ENCODE measurements at places on chromosomes 2 and 18. TPM values are rescaled to one million over a fixed set of nuclear protein-coding genes. Genes with fewer than 3 reads are reported as not detected.
A peak's percentile ranks its signal among the peaks of the same experiment; 100 is the strongest.

DNA sequence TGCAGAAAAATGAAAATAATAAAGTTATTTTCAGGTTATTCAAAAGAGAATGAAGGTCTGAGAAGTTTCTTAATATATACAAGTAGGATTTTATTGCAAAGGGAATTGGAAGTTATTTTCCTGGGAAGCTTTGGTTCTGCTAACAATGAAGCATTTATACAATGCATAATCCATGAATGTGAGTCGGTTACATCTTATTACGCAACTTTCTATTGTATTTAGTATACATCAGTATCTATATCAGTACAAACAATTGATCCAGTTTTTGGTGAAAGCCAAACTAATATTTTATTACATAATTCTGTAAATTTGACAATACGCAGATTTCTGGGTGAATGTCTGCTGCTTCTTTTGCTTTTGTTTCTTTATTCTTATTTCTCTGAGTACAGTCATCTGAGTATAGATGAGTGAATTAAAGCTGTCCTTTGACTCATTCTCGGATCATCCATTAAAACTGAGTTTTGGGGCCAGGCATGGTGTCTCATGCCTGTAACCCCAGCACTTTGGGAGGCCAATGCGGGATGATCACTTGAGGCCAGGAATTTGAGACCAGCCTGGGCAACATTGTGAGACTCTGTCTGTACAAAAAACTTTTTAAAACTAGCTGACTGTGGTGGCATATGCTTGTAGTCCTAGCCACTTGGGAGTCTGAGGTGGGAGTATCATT lies 108.5 kb downstream of the SOCS6 start:
- no peak for DNase-seq

GRCh38 chr2:232890896-232891601 lies 21.0 kb downstream of the SNORC start:
- peak; percentile 75 for DNase-seq

GRCh38 chr2:187612857-187613256 lies 58.6 kb upstream of the TFPI start:
- DNase-seq, result no peak

DNA sequence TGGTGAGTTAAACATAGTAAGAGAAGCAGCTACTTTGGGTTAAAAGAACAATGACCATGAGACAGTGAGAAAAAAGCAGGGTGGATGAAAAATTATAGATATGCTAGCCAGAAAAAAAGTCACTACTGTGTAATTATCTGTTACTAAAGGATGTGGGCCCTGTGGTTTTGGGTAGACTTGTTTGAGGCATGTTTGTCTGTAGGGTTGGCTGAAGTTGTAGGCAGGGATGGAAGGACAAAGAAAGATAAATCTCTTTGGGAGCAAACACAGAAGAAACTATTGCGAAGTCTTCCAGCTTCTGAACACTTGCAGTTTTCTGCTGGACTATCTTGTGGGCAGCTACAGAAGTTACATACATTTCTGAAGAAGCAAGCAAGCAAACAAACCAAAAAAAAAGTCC lies 28.2 kb downstream of the RND3 start:
- no peak for DNase-seq

GRCh38 chr2:164737612-164738081 lies 104.0 kb downstream of the COBLL1 start:
- DNase-seq, result peak; percentile 55

GRCh38 chr18:13539050-13539449 lies 187.3 kb downstream of the FAM210A start:
- DNase-seq, result no peak

GRCh38 chr2:190791347-190791975 lies 89.2 kb upstream of the GLS start:
- peak; percentile 15 for DNase-seq

- DNase-seq, result no peak
Measured at GRCh38 chr18:8984131-8984721, 118.3 kb upstream of the NDUFV2 start.

- no peak for DNase-seq
Measured at GRCh38 chr2:127873707-127874303, 12.0 kb downstream of the AMMECR1L start.

GRCh38 chr2:111678651-111679050 lies 205.3 kb downstream of the ANAPC1 start:
- DNase-seq, result no peak

DNA sequence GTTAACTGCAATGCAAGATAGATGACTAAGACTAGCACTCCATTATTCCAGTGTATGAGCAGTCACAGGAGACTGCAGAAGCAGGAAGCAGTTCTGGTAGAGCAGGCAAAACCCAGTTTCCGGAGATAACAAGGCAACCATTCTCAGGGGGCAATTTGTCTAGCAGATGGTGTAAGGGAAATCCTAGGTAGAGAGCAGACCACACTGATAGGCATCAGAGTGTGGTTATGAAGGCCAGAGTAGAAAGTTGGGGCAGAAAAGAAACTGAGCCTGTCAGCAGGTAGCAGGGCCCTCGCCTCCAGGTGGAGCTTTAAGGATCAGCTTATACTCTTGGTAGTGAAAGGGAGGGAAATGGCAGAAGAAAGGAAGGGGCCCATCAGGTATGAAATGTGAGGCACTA lies 164.4 kb downstream of the PDE11A start:
- no peak for DNase-seq

- DNase-seq, result peak; percentile 86
Measured at GRCh38 chr2:28338046-28338817, 54.4 kb upstream of the FOSL2 start.

DNA sequence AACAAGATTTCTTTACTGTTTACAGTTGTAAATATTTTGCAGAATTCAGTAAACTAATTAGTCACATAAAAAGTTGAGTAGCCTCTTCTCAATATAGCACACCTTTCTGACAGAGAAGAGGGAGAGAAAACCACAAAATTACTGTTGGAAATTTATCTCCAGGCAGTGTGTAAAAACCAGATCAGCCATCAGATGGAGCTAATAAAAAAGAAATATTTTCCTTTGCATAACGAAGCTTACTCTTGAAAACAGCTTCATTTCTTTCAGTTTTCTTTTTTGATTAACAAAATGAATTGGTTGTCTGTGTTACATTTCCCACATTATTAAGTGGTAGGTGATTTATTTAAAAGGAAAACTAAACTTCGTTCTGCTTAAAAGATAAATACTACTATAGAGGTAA lies 259.3 kb upstream of the KCNJ3 start:
- no peak for DNase-seq

- DNase-seq, result no peak
Measured at GRCh38 chr2:240506406-240507059, 51.3 kb downstream of the ANKMY1 start.

DNA sequence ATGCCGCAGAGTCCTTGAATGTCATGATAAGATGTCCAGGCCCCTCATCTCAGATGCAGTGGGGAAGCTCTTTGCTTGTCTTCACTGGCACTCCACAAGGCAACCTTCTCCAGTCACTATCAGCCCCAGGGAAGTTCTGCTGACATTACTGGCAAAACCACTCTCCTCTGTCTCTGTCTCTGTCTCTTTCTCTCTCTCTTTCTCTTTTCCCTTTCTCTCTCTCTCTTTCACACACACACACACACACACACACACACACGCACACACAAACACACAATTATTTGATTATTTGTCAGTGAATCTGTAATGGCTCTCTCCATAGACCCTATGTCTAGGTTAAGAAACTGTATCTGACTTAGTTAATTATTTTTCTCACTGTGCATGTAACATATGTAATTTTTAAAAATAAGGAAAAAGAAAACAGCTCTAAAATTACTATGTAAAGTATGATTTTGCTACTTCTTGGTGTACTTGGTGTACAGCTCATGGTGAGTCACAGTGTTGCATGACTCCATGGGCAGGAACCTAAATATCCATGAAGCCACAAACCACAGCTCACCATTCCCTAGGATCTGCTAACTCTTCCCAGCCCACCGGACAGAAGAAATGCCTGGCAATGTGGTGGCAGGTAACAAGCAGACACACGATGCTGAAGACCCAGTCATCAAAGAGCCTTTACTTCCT lies 594.9 kb upstream of the ID2 start:
- no peak for DNase-seq

GRCh38 chr2:100767224-100767653 lies 52.7 kb upstream of the NPAS2 start:
- DNase-seq, result no peak

- no peak for DNase-seq
Measured at GRCh38 chr2:49154140-49154539, at the start of gene FSHR. TSS of gene FSHR (minus strand) at chr2:49154515. CDS start at chr2:49154417, 98 bp downstream.

GRCh38 chr2:188291617-188292347 lies at the start of gene GULP1:
TSS of gene GULP1 (plus strand) at chr2:188291874. CDS start at chr2:188477703, 185,829 bp downstream.
- DNase-seq, result peak; percentile 89

DNA sequence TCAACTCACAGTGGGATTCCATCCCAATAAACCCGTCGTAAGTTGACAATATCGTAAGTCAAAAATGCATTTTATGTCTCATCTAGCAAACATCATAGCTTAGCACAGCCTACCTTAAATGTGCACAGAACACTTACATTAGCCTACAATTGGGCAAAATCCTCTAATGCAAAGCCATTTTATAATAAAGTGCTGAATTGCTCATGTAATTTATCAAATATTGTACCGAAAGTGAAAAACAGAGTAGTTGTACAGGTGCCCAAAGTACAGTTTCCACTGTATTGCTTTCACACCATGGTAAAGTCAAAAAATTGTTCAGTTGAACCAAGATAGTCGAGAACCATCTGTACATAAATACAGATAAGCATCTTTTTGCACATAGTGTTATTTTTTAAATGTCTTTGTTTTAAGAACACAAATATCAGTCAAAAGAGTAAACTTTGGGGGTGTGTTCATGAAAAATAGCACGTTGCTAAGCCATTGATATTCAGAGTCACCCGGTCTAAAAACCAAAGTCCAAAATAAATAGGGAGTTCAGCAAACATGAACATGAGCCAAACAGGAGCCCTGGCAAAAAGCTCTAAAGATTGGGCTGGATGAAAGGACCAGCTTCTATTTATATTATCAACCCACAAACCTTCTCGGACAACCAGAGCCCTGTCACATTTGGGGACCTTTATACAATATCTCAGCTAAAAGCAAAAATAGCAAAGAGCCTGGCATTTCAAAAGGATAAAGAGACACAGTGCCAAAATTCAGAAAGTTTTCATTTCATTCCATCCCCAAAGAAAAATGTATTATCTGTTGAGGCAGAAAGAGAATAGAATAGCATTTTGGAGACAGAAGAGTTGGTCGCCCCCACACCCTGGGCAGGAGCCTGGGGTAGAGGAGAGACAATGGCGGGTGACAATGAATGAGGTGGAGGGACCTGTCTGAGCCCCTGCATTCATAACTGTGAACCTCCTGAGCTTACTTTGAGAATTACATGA lies 105.9 kb upstream of the SH3BP4 start:
- no peak for DNase-seq

- DNase-seq, result no peak
Measured at GRCh38 chr2:159226608-159227385, 59.7 kb downstream of the WDSUB1 start.

DNA sequence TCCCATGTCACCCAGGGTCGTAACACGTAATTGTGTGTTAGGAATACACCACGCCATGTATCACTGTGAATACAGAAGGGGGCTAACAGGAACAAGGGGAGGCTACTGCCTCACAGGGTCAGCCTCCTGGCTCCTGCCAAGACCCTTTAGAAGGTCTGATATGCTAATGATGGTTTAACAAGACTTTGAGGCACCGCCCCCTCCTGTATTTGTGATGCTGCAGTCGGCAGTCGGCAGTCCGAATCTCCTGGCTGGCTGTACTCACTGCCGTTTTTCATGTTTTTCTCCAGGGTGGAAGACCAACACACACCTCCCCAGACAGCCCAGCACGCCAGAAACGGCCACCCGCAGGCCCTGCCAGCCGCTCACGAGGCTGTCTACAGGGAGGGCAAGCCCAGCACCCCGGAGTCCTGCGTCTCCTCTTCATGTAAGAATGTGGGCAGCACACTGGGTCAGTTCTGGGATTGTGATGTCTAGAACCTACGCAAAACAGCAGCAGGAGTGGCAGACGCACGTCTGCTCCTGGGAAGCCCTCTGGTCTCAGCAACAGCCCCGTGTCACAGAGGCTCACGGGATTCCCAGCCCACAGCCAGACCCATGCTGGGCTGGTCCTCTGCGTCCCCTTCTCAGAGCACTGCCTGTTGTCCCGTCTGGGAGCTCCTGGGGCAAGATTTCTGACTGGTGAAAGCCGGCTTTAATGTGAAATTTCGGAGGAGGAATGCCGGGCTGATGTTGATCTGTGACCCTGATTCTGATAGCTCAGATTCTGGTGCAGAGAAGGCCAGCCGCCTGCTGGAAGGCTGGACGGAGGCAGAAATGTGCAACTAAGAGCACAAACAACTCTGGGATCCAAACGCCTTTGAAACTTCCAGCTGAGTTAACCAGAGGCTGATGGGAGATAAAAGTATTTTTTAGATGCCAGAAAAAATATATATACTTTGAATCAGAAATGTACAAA lies 39.7 kb upstream of the B3GNT7 start:
- no peak for DNase-seq

DNA sequence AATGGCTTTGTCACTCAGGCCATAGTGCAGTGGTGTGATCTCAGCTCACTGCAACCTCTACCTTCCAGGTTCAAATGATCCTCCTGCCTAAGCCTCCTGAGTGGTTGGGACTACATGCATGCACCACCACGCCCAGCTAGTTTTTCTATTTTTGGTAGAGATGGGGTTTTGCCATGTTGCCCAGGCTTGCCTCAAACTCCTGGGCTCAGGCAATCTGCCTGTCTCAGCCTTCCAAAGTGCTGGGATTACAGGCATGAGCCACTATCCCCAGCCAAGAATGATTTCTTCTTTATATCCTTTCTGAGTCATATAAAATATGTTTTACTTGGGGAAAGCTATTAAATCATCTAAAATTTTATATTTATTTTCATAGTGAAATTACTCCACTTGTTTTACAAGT lies 61.3 kb downstream of the CYBRD1 start:
- DNase-seq, result no peak

GRCh38 chr2:160450486-160450885 lies 43.1 kb downstream of the RBMS1 start:
- no peak for DNase-seq

Gene LCT
- total RNA-seq, result not detected

Gene FASTKD1
- 16.6 TPM for total RNA-seq

Gene SATB2
- 1.9 TPM for total RNA-seq

Gene RHBDD1
- total RNA-seq, result 15.8 TPM

Gene ERICH2
- total RNA-seq, result not detected

Gene CCDC85A
- 2.5 TPM for total RNA-seq

Gene PIEZO2
- total RNA-seq, result 0.06 TPM

Gene CAVIN2
- 16.8 TPM for total RNA-seq

Gene EMILIN1
- total RNA-seq, result 6.1 TPM

Gene ERFE
- 1.8 TPM for total RNA-seq

Gene SLC8A1
- 2.9 TPM for total RNA-seq

Gene UGT1A5
- not detected for total RNA-seq

Gene MOB1A
- 29.0 TPM for total RNA-seq

Measured in psoas muscle (tissue), 8 donors.